NCI-H2081 treated with DMSO at 0.1 percent for 48 hours (cell line): ENCODE measurements at places on chromosomes 12 and 14.

- peak; percentile 86 for DNase-seq
Measured at GRCh38 chr14:89221109-89221810, 195.8 kb downstream of the FOXN3 start.

- no peak for DNase-seq
Measured at GRCh38 chr12:69442894-69443293, 27.3 kb upstream of the FRS2 start.

DNA sequence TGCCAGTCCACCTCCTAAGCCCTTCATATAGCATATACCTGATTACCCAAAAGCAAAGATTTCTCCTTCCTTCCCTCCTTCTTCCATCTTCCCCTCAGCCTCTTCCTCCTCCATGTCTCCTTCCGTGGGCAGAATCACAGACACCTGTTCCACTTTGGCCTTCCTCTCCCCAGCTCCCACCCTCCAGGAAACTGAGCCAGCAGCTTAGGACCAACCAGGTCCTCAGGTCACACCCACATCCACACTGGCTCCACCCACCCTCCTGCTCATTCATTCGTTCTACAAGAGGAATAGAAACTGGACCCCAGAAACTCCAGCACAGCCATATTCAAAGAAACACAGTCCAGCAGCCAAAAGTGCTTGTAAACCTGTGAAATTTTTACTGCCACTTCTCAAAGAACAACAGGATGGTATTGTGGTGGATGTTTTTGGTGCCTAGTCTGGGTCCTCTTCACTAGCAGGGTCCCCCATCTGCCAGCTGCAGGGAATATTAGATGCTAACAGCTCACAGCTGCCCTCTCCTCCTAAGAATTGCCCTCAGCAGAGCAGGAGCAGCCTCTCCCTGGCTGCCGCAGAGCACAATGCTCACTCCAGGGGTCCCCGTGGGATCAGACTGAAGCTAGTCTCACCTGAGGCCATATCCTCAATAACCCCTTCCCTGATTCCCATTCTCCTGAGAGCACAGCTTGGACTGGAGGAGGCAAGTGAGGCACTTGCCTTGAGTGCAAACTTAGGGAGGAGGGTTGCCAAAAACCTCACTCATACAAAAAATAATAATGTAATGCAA lies 18.4 kb downstream of the CMKLR1 start:
- no peak for DNase-seq

DNA sequence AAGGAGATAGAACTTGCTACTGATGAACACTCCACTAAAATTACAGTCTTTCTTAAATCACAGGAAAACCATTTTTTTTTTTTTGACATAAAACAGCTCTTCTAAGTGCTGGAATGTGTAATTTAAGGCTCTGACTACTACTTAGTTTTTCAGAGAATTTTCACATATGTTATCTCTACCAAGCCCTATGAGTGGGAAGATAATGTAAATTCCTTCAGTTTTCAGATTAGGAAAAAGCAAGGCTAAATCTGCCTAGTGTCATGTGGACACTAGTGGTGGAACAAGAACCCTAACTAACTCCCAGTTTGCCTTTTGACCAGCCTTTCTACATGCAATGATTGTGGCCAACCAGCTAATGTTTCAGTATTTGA lies 37.3 kb upstream of the CSRP2 start:
- no peak for DNase-seq

GRCh38 chr12:124653169-124653931 lies 85.9 kb upstream of the NCOR2 start:
- no peak for DNase-seq

DNA sequence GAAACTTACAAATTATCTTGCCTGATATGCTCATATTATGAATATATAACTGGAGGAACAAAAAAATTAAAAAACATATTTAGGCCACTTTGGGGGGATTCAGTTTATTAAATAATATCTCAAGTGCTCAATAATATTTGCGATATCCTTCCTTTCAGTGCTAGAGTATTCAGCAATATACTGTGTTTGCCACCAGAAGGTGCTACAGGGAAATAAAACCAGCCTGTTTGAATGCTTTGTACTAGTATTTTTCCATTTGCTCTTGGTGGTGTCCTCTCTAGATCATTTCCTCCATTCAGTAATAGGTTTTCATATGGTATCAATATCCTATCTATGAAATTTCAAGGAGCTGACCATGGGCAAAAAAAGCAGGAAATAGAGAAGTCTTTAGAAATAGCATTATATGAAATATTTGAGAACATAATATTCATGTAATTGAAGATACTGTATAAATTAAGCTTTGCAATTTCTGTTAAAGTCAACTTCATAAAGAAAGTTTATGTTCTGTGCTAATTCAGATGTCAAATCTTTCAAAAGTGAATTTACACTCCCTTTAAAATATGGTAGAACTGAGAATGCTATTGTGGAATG lies 106.2 kb upstream of the NAV3 start:
- peak; percentile 10 for DNase-seq

- DNase-seq, result no peak
Measured at GRCh38 chr12:13100605-13100881, 2.9 kb downstream of the GSG1 start.

DNA sequence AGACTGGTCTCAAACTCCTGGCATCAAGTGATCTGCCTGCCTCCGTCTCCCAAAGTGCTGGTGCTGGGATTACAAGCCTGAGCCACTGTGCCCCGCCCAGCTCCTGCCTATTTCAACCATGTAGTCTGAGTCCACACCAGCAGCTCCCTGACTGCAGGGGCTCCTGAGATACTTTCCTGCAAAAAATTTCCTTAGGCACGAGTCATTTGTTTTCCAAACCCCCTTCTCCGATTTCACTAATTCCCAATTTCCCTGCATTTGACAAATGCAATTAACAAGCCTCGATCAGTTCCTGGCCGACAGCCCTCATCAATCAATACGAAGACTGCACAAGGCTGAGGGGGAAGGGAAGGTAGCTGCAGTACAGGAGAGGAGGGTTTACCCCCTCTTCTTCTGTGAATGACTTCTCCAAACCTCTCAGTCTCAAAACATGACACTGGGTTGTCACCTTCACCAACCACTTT lies 10.1 kb downstream of the PSMB5 start:
- no peak for DNase-seq

DNA sequence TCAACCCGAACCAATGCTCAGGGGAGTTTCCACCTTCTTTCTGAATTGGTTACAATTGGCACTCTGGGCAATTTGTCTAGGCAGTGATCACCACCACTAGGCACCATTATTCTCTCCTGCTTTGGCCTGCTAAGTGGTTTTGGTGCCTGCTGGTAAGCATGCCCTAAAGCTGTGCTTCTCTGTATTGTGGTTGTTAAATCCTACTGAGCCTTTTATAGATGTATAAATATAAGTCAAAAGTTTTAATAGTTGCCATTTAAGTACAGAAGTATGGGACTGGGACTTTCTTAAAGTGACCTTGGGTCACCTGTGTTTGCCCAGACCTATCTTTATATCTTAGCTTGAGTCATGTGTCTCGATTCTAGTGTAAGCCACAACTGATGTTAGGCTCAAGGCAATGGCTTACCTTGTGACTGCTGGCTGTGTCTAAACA lies 475.9 kb downstream of the SLC16A7 start:
- DNase-seq, result no peak

DNA sequence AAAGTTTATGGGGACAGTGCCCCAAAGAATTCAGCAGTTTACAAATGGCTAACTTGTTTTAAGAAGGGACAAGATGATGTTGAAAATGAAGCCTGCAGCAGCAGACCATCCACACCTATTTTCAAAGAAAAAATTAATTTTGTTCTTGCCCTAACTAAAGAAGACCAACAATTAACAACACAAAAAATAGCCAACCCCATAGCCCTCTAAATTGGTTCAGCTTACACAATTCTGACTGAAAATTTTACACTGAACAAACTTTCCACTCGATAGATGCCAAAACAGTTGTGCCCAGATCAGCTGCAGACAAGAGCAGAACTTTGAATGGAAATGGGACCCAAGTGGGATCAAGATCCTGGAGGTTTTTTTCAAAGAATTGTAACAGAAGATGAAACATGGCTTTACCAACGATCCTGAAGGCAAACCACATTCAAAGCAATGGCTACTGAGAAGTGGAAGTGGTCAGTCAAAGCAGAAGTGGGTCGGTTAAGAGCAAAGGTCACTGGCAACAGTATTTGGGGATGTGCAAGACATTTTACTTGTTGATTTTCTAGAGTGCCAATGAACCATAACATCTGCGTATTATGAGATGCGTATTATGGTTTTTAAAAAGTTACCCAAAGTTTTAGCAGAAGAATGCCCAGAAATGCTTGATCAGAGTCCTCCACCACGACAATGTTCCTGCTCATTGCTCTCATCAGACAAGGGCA lies 30.0 kb downstream of the SLC39A9 start:
- DNase-seq, result no peak

DNA sequence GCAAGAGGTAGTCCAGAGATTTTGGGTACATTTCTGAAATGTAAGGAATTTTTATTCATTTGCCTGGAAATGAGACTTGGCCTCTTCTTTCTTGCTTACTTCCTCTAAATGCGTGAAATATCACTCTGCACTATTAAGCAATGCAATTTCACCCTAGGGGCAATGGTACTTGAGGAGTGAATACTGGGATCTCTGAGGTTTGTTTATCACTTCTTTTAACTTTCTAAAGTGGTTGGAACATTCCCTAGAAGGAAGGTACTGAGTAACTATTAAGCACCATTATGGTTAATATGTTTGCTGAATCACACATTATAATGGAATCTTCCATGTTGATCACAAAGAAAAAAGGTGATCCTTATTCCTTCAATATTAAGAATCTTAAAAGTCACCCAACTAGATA lies 120.9 kb upstream of the CAND1 start:
- no peak for DNase-seq

DNA sequence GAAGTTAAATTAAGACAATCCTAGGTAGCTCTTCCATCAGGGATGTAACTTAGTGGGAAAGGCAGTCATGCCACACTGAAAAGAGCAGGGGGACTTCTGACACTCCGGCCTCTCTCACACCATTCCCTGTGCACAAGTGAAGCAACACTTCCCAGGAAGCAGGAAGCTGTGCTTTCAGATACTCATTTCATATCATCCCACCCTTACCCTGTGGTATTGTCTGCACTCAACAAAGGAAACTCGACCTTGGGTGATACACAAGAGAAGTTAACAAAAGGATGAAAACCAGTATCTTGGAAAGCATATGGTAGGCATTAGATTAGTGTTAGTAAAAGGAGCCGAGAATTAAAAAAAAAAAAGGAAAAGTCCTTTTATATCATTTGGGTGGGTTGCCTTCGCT lies 61.3 kb upstream of the MDM1 start:
- DNase-seq, result no peak

DNA sequence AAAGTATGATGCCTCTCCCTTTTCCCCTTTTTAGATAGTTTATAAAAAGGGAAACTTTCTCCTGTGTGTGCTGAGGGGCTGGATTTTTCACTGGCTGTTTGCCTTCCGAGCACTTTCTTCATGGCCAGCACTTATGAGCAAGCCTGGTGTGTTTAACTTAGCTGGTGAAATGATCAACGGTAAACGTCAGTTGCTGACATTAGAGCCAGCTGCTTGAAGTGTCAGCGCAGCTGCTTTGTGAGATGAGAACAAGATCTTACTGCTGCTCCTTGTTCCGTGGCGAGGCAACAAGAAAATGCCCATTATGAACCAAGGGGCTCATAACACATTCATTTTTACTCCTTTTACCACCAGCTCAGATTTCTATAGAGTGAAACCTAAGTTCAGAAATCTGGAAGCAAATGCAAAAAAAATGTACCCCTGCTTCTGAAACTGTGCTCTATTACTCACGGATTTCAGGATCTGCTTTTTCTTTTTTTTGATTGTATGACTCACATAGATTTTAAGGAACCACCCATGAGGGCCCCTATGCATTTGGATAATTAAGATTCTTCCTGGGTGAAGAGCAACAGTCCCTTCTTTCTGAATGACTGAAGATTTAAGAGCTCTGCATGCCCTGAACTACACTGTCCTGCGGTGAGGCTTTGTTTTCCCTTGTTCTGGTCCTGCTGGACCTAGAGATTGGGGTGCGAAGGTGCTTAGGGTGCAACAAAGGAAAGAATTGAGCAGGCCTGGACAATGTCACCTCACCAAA lies 74.3 kb upstream of the CPM start:
- peak; percentile 19 for DNase-seq

GRCh38 chr14:74938531-74939495 lies 15.8 kb upstream of the RPS6KL1 start:
- no peak for DNase-seq

- DNase-seq, result no peak
Measured at GRCh38 chr12:108634341-108634751, 652 bp upstream of the SELPLG start.

GRCh38 chr14:56666294-56666693 lies 86.7 kb downstream of the TMEM260 start:
- DNase-seq, result no peak

DNA sequence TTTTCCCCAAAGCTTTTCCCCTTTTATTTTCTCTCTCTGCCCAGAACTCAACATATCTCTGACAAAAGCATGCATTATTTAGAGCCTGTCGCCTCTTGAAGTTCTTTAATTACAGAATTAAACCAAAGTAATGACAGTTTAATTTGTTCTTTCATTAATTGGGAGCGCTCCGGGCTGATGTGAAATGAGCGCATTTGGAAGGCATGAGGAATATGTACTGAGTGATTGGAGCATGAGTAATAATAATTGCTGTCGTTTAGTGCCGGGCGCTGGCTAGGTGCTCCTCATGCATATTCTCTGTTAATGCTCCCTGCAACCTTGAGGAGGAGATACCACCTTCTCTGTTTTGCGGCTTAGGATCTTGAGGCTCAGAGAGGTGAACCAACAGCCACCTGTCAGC lies 120.5 kb downstream of the SLC25A47 start:
- no peak for DNase-seq

DNA sequence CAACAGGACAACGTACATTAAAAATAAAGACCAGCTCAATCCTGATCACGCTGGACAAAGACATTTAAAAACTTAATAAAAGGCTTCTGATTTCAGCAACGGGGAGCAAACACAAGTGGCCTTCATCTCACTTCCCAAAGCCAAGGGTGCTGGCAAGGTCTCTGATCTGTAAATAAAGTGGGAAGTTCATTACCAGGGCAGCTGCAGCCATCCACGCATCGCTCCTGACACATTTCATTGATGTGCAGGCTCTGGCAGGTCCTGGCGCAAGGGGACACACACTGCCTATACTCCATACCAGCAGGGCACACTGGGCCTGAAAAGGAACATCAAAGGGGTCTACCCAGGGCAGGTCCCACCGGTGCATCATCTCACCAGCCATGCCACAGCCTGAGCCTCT lies 51.0 kb downstream of the VWF start:
- no peak for DNase-seq
